Uterus (tissue), 4 donors: ENCODE measurements at places on chromosomes 6 and 20. TPM values are rescaled to one million over a fixed set of nuclear protein-coding genes. Genes with fewer than 3 reads are reported as not detected.

IMPG1 gene
- not detected for total RNA-seq

FBXO5 gene
- 27.8 TPM for total RNA-seq

CAP2 gene
- 17.0 TPM for total RNA-seq

PROKR2 gene
- not detected for total RNA-seq

TMC2 gene
- total RNA-seq: not detected

ZNF512B gene
- 4.7 TPM for total RNA-seq

LTB gene
- 1.5 TPM for total RNA-seq

TAGAP gene
- total RNA-seq: 1.7 TPM

FNDC1 gene
- 0.55 TPM for total RNA-seq

MMP24 gene
- total RNA-seq: 2.6 TPM

ACSS1 gene
- 20.8 TPM for total RNA-seq

GRM1 gene
- 0.12 TPM for total RNA-seq

ZFP57 gene
- not detected for total RNA-seq

TEAD3 gene
- total RNA-seq: 17.6 TPM

BPI gene
- 3.5 TPM for total RNA-seq

PACSIN1 gene
- total RNA-seq: not detected

PPP1R14C gene
- total RNA-seq: not detected

SMLR1 gene
- not detected for total RNA-seq

C20orf144 gene
- not detected for total RNA-seq

EFCAB8 gene
- total RNA-seq: not detected

EPPIN gene
- 0.97 TPM for total RNA-seq
